RCC 7860 (cell line): ENCODE measurements at places on chromosomes 16 and 17.
A peak's percentile ranks its signal among the peaks of the same experiment; 100 is the strongest.

GRCh38 chr17:49734515-49735490, 27.0 kb upstream of the SLC35B1 start:
- no peak for DNase-seq

- no peak for DNase-seq
These were observed 49.0 kb upstream of the ENPP7 start for GRCh38 chr17:79681628-79682261.

GRCh38 chr16:78727536-78727935, 628.1 kb downstream of the WWOX start:
- no peak for DNase-seq

DNA sequence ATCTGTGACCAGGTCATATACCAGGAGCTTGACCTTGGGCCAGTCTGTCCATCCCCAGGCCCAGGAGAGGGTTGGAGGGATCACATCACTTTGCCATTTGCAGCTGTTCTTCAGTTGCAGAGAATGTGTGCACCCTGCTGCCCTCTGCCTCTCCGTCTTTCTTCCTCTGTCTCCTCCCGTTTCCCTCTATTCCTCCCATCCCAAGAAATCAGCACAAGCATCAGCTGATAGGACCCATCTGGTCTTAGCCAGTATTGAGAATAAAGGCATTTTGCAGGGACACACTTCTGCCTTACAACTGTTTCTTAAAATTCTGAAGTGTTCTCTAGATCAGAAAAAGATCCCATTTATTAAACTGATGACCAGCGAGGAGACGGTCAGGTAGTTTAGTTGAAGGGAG, 368.7 kb downstream of the CPPED1 start:
- DNase-seq: no peak

GRCh38 chr17:27602721-27603420, 28.1 kb upstream of the LGALS9 start:
- peak; percentile 19 for DNase-seq

- no peak for DNase-seq
These were observed 24.2 kb upstream of the SSTR2 start for GRCh38 chr17:73140566-73140965.

GRCh38 chr16:79599837-79600637, 500 bp downstream of the MAF start:
- peak; percentile 23 for DNase-seq

GRCh38 chr16:85334718-85335583, 222.7 kb upstream of the CIBAR2 start:
- DNase-seq: no peak

- DNase-seq: no peak
These were observed 19.9 kb downstream of the CFAP20 start for GRCh38 chr16:58109330-58109729.

- no peak for DNase-seq
These were observed 250.0 kb downstream of the KATNIP start for GRCh38 chr16:27799896-27800295.

DNA sequence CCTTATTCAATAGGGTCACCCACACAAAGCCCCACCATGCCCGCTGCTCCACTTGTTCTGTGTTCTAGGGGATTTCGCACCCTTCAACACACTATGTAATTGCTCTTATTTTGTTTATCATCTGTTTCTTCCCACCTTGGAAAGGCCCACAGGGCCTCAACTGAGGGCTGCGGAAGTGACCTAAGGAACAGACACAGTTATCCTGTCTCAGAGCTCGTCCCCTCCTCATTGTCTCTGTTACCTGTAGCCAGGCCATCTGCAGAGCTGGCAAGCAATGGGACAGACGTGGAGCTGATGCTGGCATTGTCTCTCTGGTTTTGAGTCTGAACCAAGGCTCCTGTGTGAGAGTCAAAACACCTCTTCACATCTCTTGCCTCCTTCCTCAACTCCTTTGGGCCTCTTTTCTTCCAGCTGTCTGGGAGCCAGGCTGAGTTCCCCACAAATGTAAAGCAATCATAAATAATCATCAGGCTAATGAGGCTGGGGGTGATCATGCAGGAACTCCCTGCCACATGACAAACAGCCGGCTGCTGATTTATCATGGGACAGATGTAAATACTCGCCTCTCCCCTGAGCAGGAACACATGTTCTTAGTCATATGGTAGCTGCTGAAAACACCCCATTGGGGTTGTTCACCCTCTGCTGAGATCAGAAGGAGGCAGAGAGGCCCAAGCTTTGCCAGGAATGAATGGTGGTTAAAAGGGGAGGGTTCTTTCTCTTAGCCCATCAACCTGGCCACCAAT, 71.9 kb downstream of the AXIN2 start:
- no peak for DNase-seq

- DNase-seq: peak; percentile 11
These were observed 1.2 kb upstream of the AMFR start for GRCh38 chr16:56426585-56426984.

DNA sequence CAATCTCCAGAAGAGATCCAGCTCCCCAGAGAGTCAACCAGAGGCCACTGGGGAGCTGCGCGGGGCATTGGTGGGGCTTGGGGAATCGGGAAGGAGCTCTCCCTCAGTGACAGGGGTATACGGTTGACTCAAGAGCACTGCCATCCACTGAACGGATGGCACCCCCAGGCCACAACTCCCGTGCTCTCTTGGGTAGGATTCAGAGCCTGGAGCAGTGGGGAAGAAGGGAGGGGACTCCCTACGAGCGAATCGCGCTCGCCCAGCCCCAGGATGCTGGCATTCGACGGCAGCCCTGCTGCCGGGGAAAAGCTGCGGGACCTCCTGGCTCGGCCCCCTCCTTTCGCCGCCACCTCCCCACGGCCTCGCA, 473 bp upstream of the TPPP3 start:
- no peak for DNase-seq

GRCh38 chr17:59361916-59362810, 30.7 kb downstream of the YPEL2 start:
- peak; percentile 62 for DNase-seq

GRCh38 chr16:50523710-50524109, 24.5 kb upstream of the NKD1 start:
- no peak for DNase-seq

DNA sequence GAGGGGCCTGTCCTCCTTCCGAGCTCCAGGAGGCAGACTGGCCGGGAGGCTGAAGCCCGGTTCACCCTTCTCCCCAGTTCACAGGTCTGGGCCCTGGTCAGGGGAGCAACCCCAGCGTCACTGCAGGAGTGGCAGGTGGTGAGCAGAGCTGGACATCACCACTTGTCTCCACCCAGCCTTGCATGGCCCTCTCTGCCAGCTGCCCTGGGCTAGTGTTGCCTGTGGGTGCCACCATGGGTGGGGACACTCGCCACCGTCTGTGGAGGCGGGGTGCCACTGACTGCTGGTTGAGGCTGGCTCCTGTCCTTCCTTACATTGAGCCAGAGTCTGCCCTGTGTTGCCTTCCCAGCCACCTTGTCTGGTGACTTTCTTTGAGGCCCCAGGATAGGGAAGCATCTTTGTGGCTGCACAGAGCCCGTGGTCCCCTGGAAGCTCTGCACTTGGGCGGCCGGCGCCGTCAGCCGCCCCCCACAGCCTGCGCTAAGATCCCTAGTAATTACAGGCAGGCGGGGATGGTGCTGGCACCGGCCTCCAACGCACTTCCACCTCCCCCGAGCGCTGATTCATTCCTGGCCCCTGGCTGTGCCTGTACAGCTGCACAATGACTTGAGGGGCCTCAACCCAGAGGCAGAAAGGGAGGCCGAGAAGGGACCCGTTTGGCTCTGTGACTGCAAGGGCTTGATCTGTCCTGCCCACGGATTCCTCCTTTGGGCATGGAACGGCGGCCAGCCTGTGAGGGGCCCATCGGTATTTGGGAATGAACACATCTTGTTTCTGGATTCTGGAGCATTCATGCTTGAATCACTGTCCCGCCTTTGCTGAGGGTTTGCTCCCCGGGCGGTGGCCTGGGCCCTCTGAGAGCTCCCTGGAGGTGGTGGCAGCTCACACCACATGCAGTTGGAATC, 5.2 kb downstream of the BAIAP2 start:
- peak; percentile 75 for DNase-seq

GRCh38 chr16:2428784-2429033, 538 bp upstream of the CCNF start:
- DNase-seq: no peak

DNA sequence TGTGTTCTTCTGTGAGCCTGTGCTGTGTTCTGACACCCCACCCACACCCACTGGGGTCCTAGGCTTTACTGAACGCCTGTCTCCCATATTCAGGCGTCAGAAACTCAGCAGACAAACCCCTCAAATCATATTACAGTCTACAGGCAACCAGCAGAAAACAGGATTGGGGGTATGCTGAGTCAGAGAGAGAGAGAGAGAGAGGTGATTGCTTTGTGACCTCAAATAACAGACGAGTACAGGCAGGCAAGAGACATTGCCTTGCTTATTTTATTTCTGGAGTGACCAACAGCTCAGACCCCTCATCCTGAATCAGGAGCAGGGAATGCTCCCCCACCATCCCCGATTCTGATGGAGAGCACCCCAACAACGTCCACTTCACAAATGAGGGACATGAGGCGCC, 473.9 kb downstream of the PMP22 start:
- no peak for DNase-seq

DNA sequence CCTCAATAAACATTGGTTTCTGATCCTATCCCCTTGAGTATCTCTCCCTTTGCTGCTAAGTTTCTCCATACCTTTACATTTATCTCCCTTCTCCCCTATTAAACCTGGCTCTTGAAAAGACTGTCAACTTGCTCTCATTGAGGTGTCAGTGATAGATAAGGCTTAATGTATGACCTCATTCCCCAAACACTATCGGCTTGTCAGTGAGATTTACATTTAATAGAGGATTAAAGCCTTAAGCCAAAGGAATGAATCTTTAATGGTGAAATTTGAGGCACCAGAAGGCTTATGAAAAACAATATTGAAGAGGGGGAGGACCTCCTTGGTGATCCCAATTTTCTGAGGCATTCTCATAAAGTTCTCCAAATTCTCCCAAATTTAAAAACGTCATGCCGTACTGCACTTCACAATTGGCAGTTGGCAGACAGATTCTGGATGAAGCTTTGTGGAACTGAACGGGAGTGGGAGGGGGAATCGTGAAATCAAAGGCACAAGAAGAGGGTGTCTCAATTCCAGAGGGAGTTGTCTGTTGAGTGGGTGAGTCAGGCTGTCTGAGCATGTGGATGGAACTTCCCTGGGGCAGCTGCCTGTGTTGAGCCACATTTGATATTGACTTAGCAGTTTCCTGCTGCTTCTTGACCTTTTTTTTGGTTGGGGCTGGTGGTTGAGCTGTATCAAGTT, 478.8 kb downstream of the NPIPA7 start:
- DNase-seq: no peak

- DNase-seq: no peak
These were observed 9.3 kb upstream of the KREMEN2 start for GRCh38 chr16:2954656-2955381.

- no peak for DNase-seq
These were observed 45.2 kb downstream of the MFSD11 start for GRCh38 chr17:76783146-76783545.

GRCh38 chr16:85998171-85998867, 99.4 kb downstream of the IRF8 start:
- no peak for DNase-seq

DNA sequence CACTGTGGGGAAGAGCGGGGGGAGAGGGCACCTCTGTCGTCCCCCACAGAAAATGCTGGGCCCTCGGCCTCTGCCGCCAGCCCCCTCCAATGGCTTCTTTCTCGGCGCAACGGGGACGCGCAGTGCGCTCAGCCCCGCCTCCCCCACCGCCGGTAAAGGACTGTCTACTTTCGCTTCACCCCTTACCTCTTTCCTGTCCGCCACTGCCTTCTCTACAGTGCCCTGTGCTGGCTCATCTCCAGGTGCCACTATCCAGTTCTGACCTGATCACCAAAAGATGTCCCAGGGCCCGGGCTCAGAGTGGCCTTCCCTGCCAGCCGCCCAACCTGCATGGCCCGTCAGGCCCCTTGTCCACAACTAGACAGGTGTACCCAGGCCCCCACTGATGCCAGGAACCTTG, 7.3 kb downstream of the ENDOV start:
- no peak for DNase-seq

- DNase-seq: no peak
These were observed 5.4 kb upstream of the NHERF1 start for GRCh38 chr17:74742978-74743545.

DNA sequence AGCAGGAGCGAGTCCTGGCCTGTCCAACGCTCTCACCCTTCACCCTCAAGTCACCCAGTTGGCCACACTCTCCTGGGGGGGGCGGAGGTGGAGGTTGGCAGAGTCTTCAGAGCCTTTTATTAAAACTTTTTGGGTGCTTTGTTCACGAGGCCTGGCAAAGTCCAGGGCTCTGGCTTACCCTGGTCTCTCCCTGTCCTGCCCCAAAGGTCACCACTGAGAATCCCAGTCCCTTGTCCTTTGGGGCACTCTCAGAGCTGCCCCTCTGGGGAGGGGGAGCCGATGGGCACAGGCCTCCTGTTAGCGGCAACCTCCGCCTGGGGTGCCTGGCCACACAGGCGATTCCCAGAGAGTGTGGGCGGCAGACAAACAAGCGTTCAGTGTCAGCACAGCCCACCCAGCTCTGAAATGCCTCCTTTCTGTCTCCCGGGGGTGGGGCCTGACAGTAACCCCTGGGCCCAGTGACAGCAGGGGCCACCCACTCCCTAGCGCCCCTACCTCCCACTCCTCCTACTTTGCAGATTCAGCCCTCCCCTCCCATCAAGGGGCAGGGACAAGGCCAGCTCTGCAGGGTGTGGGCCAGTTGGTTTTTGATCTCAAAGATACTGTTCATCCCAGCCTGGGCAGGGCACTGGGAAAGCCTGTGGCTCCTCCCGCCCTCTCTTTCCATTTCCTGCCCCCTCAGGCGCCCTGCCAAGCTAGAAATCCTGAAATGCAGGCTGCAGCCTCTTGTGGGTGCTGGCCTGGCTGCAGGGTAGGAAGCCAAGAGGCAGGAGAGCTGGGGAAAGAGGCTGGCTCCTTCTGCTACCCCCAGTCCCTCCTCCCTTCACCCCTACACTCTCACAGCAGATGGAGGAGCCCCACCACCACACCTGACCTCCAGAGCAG, 36.6 kb upstream of the EMP2 start:
- DNase-seq: no peak
